Activated CD8-positive, alpha-beta memory T cell treated with anti-CD3 and anti-CD28 coated beads for 48 hours (primary cell): ENCODE measurements at places on chromosomes 6 and 20.

- DNase-seq = no peak
Measured at GRCh38 chr6:147222160-147222838, 18.1 kb downstream of the STXBP5 start.

DNA sequence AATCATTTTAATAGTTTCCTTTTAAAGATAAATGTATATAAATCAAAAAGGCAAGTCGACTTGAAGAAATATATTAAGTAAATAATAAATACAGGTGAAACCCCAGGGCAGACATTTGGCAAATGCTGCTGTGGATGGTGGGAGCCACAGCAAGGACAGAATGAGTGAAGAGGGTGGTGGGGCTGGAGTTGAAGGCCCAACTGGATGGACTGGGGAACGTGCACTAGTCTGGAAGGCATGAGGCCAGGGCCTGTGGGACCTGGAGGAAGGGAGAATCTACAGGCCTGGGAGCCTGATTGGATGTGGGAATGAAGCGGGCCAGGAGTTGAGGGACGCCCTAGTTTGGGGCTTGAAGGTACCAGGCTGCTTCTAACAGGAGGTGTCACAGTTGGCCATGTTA lies 30.6 kb upstream of the BLCAP start:
- DNase-seq = no peak

DNA sequence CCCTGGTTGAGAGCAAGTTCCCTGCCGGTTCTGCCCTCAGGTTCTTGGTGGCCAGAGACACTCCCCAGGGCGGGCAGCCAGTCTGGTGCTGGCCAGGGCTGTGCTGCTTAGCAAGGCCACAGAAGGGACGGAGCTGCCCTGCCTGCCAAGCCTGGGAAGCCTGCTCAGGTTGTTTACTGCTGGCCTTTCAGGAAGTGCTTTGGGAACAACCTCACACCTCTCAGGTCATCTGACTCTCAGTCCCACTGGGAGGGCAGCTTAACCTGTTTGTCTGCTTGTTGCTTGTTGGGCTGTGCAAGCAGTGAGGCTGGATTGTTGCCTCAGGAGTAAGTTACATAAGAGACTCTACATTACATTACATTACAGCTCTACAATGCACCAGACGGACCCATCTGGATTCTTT lies 75.8 kb upstream of the AFDN start:
- no peak for DNase-seq

DNA sequence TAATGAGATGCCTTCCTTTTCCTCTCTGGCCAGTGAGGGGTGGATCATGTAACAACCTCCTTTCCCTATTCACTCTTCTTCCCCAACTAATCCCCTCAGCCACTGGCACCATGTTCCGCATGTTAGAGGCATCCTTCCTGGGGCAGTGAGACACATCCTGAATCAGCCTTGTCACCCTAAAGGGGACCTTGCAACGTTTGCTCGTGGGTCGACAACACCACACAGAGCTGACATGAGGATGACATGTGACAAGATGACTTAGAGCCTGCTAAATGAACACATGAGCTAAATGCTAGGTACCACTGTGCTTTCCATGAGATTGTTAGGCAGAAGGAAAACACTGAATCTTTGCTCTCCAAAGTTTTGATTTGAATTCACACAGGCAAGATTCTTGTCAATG lies 129.2 kb downstream of the ATXN1 start:
- DNase-seq = no peak

DNA sequence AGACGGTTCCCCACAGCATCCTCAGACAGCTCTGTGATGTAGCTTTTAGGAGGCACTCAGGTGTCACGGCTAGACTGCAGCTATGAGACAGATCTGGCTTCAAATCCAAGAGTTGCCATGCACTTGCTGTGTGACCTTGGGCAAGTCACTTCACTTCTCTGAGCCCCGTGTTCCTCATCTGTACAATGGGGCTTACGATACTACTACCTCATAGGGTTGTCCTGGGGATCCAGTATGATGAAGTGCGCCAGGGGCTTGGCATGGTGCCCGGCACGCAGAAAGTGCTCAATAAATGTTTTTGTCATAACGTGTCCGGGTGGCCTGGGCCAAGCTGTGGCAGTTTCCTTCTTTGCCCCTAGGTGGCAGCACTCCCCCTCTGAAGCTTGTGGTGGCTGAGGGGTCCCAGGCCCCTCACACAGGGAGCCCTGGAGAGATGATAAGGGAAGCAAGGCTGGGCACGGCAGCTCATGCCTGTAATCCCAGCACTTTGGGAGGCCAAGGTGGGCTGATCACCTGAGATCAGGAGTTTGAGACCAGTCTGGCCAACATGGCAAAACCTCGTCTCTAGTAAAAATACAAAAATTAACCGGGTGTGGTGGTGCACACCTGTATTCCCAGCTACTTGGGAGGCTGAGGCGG lies 19.1 kb upstream of the CHMP4B start:
- peak; percentile 16 for DNase-seq

- no peak for DNase-seq
Measured at GRCh38 chr6:63245909-63246308, 34.6 kb downstream of the FKBP1C start.

DNA sequence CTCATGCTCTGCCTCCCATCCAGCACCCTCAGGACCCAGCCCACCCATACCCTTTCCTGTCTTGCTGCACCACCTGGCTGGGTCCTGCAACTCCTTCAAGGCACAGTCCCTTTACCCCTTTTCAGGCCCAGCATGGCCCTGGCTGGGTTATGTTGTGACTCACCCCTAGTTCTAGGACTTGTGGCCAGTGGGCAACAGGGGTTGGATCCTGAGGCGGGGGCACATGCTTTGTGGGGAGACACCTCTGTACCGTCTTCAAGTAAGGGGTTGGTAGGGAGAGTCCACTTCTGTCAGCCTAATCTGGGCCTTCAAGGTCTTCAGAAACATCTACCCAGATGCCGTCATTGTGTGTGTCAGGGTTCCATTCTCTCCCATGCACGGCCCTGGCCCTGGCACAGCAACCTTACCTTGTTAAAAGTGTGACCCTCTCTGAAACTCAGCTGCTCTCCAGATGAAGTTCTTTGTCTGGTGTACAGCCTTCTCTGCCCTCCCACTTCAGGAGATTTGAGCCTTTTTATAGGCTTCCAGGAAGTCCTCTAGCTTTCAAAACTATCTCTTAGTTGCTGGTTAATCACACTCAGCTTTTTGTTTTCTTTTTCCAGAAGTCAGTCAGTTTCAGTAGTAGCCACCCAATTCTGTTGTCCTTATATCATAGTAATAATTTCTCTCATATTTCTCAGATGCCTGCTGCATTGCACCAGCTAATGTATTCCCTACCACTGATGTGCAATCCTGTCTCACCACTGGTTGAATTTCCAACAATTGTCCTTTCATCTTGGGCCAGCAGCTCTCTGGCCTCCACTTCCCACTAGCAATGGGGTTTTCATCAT lies 107.3 kb downstream of the NRN1 start:
- DNase-seq = no peak

DNA sequence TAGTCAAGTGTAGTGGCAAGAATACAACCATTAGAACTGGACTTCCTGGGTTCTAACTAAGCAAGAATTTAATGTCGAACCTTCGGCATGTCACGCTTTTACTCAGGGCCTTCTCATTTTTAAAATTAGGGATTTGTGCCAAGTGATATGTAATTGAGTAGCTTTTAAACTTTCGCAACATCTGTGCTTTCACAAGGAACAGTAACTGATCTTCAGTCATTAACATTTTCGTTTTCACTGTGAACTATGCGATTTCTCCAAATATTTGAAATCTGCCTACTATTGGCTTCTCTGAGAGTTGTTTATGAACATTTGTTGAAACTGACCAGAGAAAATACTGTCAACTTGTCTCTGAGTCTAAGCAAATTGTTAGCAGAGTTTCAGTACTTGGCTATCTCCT lies 27.6 kb downstream of the GRM1 start:
- DNase-seq = no peak

GRCh38 chr6:113187661-113188060 lies 669.5 kb upstream of the MARCKS start:
- DNase-seq = no peak

GRCh38 chr6:131823276-131823902 lies 15.6 kb downstream of the ENPP1 start:
- DNase-seq = no peak

DNA sequence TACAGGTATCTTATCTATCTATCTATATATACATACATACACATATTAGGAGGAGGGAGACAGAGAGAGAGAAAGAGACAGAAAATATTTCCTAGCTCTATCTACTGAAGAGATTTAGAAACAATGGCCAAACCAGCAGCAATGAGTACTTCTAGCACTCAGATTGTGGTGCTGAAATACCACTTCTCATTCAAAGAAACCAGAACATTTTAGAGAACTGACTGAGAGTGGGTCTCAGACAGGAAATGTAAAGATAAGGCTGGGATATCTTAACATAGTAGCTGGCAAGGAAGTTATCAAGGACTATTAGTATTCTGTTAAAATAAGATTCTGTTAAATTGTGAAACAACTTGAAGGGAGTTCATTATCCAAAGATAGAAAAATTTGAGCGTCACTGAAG lies 57.0 kb downstream of the DNAAF9 start:
- no peak for DNase-seq

DNA sequence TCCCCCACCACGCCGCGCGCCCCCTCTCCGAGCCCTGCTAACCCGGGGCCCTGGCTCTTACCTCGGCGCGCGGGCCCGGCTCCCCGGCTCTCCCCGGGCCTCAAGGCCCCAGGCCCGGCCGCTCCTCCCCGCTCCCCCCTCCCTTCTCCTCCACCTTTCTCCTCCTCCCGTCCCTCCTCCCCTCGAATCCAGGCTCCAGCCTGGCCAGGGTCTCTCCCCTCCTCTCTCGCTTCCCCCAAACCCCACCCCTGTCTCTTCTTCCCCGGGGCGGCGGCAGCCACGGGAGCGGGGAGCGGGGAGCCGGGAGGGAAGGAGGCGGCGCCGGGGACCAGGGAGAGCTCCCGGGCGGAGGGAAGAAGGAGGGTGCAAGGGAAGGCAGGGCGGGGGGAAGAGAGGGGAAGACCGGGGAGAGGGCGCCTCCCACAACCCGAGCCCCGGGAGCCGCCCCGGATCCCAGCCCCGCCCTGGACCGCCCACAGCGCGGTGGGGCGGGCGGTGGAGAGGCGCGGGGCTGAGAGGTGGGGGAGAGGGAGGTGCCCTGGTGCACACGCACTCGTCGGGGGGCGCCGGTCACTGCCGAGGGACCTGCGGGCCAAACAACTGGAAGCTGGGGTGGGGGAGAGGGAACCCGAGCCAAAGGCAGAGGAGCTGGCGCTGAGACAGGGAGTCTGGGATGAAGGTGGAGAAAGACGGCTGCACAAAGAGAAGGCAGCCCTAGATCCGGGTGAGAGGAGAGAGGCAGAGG lies at the start of gene GABBR1:
Gene GABBR1, minus strand, starts transcription at position 395 of the 745 bp plus-strand sequence. CDS start 798 bp downstream, outside the sequence.
- peak; percentile 37 for DNase-seq

GRCh38 chr6:5584078-5584482 lies 322.8 kb downstream of the FARS2 start:
- DNase-seq = no peak

GRCh38 chr20:25544311-25544710 lies 41.0 kb downstream of the NINL start:
- DNase-seq = no peak

GRCh38 chr6:51654647-51655046 lies 432.8 kb downstream of the PKHD1 start:
- DNase-seq = no peak
